ENCODE measurements at places on chromosomes 12 and 14.

- no peak for DNase-seq
Measured at GRCh38 chr12:69007101-69007854, 74.3 kb upstream of the CPM start.

DNA sequence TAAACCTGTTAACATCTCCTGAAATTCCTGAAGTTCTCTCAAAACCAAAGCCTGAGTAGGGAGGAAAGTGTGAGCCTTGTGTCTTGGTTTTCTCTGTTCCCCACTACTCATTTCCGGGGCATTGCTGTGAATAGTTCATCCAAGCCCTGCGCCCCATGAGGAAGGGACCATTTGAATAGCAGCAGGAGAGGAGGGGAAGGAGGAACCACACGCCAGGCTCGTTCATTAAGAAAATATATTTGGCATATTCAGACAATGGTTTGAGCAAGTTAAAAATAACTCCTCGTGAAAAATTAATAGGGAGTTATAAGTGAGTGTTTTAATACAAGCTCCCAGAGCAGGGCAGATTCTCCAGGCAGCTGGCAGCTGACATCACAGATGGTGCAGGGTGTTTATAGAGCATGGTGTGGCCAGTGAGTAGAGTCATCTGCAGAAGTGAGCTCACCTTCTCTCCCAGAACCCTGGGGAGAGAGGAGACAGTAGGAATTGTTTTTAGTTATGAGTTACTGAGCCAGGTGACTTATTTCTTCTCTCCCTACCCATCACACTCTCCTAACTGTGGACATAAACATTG, 29.5 kb upstream of the CISTR start:
- DNase-seq, result no peak

DNA sequence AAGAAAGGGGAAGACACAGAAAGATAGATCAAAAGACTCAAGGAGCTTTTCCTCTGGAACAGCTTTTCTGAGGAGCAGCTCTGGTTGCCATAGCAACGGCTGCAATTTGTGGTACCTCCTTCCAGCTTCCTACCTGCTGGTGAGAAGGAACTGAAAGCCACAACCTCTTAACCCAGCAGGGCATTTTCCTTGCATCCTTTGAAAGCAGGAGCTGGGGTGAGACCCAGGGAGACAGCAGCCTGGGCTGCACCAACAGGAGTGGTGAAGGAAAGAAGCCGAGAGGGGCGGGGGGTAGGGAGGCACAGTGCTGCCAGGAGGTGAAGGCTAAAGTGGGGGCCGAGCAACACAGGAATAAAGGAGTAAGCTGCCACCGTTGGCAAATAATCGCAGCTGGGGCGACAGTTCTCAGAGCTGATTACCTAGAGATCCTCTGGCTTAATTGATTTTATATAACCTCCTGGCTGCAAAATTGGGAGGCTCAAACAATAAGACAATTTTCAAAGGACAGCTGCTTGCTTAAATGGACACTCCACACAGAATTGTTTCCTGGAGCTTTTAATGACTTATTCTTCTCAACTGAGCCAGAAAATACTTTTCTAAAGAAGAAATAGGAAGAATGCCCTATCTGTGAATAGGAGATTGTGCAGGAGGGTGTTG, 129.4 kb downstream of the RPAP3 start:
- no peak for DNase-seq

DNA sequence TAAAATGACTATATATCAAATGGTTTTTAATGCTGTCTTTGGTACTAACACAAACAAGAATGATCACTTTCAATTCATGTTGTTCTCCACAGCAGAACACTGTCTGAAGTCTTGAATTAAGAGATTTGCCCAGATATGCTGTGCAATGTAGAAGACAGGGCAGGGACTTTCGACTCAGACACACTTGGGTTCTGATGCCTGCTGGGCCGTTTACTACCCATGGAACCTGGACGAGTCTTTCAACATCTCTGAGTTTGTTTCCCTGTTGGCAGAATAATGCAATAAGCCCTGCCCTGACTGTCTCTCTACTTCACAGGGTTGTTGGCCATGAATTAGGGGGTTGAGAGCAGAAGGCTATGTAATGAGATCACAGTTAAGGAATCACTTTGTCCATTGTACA, 162.6 kb upstream of the TMPO start:
- no peak for DNase-seq

GRCh38 chr14:23539248-23540140, 12.1 kb downstream of the ZFHX2 start:
- peak; percentile 81 for DNase-seq

GRCh38 chr14:68285421-68286179, 466.0 kb downstream of the RAD51B start:
- DNase-seq, result no peak

- DNase-seq, result no peak
Measured at GRCh38 chr12:52257074-52257551, 17.3 kb upstream of the KRT86 start.

DNA sequence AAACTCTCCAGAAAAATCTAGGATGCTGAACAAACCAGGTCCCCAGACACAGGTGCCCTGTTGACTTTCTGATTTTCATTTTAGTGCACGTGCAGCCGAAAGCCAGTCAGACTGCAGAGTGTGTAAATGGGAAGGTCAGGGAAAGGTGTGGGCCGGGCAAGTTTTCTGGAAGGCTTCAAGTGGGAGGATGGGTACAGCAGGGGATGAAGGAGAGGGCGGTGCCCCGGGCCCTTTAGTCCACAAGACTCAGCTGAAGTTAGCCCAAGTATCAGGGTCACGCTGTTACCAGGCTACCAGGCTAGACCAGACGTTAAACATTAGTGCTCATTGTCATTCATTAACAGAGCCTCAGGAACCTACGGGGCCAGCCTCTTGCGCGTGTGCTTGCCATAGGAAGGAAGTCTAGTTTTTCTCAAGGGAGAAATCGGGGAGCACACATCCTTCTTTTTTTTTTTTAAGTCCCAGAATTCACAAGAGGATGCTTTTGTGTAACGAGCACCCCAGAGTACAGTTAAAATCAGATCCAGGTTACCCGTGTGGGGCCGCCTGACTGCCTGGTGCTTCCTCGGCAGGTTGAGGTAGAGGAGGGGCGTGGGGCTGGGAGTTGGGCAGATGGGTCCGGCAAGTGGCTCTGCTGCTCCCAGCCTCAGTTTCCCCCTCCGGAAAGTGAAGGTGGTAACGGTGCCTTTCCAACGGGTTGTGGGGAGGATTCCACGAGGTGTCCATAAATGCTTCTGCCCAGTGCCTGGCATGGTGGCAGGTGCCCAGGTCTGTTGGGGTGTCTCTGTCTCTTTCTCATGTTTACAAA, 19.1 kb downstream of the BCL7A start:
- no peak for DNase-seq

GRCh38 chr14:85332401-85332800, 197.5 kb upstream of the FLRT2 start:
- DNase-seq, result no peak

DNA sequence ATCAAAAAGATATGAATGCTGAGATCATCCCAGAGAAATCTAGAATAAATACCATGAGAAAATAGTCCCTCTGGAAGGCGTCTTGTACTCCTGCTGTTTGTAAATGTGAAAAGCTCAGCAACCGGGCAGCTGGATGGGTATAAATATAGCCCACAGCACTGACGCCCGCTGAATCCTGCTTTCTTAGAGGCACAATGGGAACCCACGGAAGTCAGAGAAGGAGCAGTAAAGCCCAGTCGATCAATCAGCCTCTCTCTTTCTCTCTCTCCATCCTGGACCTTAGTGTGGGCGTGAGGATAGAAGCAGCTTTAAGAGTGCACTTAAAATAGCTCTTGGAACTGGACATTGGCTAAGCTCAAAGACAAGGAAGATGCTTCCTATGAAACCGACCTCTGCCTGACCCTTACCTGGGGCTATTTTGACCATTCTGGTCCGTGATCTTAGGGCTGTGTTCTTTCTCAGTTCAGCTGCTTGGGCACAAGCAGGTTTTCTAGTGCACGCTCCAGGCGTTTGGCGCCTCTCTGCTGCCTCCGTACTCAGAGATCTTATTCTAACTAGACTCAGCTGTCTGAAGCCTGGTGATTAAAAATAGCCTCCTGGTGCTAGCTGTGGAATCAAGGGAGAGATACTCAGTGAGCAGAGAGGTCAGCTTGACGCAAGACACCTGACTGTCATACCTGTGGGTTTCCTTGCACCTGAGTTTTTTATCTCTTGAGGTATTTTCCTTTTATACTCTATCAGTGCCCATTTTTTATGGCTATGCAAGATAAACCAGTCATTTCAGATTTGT, 144.6 kb downstream of the ETV6 start:
- DNase-seq, result no peak

GRCh38 chr12:10362325-10362724, 27.5 kb downstream of the KLRK1 start:
- DNase-seq, result no peak

DNA sequence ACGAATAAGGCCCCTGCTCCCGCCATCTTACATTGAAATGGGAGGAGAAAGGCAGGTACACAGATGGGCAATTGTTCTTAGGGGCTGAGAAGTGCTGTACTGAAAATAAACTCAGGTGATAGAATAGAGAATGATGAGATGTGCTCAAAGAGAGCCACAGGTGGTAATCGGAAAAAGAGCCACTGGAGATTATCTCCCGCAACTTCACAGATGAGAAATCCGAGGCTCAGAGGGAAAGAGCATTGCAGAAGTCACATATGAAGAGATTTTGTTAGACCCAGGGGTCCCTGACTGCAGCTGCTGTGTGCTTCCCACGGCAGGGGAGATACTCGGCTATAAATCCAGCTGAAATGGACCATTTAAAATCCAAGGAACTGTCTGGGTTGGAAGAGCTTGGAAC, 73.7 kb downstream of the PRIMA1 start:
- DNase-seq, result no peak

DNA sequence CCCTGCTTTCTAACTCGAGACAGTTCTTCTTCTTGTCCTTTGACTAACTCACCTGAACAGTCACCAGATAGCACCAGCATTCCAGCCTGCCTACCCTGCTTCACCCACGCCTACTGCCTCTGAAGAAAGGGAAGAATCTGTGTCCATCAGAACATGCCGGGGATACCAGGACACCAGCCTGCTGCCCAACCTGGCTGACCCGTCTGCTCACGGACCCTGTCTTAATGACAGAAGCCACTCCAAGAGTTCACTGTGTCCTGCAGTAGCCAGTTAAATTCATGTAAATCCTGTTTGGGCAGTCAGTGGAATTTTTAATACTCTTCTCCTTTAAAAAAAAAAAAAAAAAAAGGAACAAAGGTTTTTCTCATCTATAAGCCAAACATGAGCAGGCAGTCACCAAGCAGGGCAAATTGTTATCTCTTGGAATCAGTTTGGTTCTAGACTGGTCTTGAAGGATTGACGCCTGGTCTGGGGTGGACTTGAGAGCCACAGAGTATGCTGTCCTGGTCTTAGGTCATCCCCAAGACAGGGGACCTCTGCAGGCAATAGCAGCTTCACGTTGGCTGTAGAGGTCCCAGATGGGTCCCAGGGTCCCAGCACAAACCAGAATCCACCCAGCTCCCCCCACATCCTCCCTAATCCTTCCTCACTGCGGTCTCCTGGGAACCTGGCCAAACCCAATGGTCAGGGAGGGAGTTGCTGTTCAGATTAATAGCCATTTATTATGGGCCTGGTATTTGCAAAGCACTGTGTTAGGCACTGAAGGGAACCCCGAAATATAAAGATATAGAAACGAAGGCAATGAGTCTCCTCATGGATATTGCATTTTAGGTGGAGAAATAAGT, 181.1 kb upstream of the HIF1A start:
- no peak for DNase-seq

DNA sequence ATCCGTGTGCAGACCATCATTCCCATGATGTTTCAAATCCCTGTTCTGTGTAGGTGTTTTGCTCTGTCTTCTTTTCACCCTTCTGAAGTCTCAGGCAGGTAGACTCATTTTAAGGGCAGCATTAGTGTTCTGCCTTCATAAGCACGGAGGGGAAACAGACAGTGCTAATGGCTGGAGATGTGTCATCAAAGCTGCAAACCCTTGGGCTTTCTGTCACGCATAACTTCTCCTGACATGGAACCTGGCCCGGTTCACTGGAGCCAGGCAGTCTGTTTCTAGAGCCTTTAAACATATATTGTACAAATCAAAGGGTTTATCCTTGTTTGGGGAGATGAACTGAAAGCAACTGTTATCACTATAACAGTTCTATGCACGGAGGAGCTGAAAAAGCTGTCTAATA, 141.4 kb downstream of the TMEM132D start:
- no peak for DNase-seq

DNA sequence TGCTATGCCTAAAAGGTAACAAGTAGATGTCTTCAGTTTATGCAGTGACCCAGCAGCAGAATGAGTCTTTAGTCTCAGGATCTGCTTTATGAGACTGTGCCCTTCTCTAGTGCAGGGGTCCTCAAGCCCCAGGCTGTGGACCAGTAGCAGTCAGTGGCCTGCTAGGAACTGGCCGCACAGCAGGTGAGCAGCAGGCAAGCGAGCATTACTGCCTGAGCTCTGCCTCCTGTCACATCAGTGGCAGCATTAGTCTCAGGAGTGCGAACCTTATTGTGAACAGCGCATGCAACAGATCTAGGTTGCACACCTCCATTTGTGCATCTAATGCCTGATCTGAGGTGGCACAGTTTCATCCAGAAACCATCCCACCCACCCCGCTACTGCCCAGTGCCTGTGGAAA, 38.4 kb downstream of the LRP6 start:
- no peak for DNase-seq

DNA sequence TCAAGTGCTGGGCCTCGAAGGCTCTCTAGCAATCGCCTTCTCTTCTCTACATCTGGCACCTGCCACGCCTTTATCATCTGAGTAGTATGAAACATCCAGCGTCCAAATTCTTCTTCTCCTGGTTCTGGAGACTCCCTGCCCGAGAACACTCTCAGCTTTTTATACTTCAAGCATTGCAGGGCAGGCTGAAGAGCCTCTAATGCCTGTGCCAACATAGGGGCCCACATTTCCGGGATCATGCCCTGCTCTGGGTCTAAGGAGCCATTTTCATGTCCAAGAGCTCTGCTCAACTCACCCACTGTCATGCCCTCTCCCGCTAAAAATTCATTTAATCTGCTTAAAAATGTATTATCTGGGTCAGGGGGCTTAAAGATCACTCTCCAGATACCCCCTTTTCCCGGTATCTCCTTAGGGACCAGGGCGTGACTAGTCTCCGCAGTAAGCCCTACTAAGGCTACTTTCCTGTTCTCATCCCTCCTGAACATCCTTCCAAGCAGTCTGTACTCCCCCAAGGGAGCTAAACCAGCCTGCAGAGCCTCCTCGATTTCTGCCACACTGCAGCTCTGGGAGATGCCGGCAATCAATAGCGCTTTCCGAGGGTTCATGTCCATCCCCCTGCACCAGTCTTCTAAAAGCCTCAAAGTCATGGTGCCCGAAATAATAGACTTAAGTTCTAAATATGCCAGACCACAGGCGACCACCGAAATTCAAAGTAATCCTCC, 940 bp downstream of the MOAP1 start:
- DNase-seq, result no peak

- no peak for DNase-seq
Measured at GRCh38 chr12:58602179-58602578, 318.1 kb downstream of the LRIG3 start.

DNA sequence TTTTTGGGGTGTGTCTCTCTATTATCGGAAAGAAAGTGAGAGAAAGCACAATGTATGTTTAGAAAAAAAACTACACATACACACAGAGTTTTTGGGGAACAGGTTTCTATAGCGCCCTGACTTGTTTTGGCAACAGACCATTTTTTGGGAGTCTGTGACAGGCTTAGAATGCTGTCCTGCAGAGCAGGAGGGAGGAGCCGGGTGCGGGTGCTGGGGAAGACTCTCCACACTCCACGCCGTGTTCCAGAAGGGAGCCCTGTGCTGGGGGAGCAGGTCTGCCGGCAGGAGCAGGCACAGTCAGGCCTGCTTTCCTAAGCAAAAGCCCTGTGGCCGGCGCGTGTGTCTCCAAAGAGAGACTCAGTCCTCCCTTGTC, 26.5 kb downstream of the CD9 start:
- no peak for DNase-seq

- no peak for DNase-seq
Measured at GRCh38 chr12:122028905-122029560, 7.3 kb downstream of the BCL7A start.

GRCh38 chr12:53849113-53849512, 89.5 kb upstream of the HOXC13 start:
- DNase-seq, result no peak
